NCI-H510A (cell line): ENCODE measurements at places on chromosomes 3 and 15.

- no peak for DNase-seq
Observed at GRCh38 chr3:161031134-161031533, 74.0 kb downstream of the B3GALNT1 start.

DNA sequence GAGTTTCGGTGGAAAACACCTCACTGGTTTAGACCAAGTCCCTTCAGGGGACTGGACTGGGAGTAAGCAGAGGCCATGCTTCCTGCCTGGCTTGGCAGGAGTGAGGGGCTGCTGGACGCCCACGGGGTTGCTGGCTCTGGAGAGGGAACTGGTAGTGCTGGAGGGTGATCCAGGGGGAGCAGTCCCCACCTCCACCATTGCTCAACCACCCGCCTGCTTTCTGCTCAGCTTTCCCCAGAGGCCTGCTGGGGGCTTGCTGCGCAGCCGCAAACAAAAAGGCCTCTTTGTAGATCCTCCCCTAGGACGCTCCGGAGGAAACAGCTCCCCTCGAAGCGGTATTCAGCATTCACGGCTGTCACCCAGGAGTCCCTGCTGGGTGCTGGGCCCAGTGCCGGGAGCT lies 33.5 kb downstream of the EBLN2 start:
- no peak for DNase-seq

DNA sequence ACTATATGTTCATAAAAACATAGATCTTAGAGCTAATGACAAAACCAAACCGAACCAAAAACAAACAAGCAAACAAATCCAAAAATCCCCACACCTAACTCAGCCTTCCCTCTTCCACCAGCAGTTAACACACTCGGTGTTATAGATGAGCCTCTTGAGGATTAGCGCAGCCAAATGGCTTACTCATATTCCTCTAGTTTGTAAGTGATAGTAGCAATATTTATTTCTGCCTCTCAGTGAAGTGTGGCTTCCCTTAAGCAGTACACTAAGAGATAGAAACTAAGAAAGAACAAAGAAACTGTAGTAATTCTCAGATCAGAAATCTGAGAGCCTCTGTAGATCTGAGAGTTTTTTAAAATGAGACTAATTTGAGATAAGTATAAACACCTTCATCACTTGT lies 2.4 kb upstream of the NCEH1 start:
- no peak for DNase-seq

DNA sequence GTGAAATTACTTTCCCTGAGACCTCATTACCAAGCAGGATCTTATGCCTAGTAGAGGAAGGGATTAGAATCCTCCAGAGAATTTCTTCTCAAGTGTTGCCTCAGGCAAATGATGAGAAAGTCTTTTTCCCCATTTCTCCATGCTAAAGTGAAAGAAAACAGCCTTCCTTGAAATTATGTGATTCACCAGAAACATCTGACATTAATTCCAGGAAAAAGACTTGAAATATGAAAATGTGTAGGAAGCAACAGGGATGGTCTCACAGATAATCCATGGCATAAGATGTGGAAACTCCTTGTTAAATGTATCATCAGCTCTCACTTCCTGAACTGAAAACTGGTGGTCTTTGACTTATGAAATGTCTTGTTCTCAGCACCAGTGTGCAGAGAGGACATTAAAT lies 17.9 kb upstream of the ABI3BP start:
- DNase-seq, result no peak

GRCh38 chr3:51271172-51271571 lies 113.9 kb upstream of the MANF start:
- no peak for DNase-seq

GRCh38 chr3:89303701-89304100 lies 196.3 kb downstream of the EPHA3 start:
- DNase-seq, result no peak

- peak; percentile 13 for DNase-seq
Observed at GRCh38 chr3:54146506-54147239, 24.3 kb downstream of the CACNA2D3 start.

GRCh38 chr3:112560721-112561483 lies 860 bp downstream of the ATG3 start:
- peak; percentile 26 for DNase-seq

DNA sequence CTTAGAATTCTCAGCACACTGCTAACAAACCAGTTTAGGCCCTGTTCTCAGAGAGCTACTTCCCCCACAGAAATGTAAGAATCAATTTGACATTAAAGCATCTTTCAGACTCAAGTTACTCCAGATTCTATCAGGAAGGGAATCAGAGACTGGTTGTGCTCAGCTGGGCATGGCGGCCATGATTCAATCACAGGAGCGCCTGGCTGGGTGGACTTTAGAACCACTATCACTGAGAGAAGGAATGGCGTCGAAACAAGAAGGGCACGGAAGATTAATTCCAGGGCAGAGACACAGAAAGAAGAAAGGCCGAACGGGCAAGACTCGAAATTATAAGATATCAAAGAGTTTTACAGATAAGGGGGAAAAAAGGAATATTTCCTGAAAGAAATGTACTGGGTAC lies 6.2 kb downstream of the TNIK start:
- DNase-seq, result no peak

DNA sequence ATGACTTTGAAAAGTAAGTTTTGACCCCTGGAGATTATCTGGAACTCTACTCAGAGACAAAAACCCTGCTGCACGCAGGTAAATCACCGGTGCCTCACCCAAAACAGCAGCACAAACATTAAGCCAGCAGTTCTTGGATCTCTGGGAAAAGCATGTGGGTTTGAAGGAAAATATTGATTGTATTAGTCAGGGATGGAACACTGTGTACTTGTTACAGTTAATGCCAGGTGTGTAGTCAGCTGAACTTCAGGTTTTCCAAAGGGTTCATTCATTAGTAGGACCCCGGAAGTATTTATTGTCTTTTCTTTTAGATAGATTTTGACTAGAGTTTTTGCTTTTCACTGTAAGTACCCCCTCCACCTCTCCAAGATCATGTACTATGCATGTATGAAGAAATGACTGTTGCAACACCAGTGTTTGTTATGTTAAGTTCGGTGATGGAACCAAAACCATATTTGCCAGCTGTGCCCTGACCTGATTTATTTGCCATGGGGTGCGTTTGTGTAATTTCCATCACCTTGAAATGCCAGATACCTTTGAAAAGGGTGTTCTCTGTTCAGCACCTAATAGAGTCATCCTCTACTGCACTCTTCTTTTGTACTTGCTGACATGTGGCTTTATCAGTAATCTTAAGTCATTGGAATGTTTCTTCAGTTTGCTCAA lies 14.5 kb downstream of the ARHGEF26 start:
- no peak for DNase-seq

DNA sequence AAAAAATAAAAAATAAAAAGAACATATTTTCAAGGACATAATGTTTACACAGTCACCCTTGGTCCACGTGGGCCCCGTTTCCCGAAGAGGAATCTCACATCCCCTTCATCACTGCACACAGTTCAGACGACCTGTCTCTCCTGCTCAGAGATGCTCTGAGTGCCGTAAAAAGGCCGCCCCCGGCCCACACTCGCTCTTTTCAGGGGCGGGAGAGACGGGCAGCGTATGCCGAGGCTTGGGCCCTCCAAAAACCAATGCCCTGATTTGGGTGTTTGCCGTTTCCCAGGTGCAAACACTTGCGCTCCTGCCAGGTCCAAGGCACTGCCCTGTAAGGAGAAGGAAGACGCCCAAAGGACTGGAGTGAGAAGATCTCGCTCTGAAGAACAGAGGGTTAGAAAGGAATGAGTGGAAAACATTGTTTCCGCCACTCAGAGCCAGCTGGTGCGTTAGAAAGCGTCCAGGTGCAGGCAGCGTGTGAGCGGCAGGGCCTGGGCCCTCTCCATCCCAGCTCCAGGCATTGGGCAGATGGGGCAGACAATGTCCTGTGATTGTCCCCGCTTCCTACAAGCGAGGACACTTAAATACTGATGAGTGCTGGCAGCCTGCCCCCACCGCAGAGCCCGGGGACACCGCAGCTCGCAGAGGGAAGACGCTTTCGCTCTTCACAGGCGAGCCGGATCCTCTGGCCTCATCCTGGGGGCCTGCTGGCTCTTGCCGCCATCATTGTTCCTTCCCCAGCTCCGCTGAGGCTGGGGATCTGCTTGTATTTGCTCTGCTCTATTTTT lies 53.2 kb downstream of the NIPA2 start:
- no peak for DNase-seq

DNA sequence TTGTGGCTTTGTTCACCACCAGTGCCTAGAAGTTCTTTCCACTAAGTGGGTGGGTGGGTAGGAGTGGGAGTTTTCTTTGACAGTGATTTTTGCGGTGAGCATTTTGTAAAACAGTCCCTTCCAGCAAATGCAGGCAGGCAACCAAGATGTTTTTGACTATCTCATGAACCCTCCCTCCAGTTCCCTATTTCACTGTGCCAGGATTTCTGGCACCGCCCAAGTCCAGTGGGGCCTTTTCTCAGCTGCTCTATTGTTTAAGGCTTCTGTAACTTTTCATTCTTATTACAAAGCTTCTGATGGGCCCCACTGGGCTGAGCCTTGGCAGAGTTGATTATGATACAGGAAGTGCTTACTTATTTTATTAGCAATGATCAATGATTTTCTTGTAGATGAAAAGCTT lies 236.0 kb downstream of the EDEM1 start:
- no peak for DNase-seq

DNA sequence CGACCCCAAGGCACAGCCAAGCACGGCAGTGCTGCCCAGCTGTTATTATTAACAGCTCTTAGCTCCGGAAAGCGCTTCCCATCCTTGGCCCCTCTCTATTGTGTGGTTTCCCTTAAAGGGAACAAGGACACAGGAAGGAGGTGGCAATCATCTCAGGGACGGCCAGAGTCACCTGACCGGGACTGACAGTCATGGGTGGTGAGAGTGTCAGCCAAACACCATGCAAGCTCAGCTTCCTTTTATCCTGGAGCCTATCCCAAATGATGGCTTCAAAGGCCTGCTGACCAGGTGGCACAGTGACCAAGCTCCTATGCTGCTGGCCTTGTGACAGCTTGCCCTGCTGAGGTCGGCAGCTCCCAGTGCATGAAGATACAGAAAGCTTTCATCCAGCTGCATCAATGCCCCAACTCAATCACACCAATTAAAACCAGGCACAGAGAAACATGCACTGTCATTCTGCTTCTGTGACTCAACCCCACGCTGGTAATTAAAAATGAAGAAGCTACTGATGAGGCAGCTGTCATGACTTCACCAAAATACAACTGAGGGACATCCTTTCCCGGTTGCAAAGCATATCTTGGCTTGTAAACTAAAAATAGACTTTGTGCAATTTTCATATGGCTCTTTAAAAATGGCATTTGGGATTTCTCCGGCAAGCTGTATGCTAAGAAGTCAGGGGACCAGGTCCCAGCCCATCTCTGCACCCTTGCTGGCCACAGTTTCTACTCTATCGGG lies 34.0 kb downstream of the PCSK6 start:
- DNase-seq, result no peak

- DNase-seq, result no peak
Observed at GRCh38 chr3:70815817-70816216, 503.4 kb upstream of the MDFIC2 start.

DNA sequence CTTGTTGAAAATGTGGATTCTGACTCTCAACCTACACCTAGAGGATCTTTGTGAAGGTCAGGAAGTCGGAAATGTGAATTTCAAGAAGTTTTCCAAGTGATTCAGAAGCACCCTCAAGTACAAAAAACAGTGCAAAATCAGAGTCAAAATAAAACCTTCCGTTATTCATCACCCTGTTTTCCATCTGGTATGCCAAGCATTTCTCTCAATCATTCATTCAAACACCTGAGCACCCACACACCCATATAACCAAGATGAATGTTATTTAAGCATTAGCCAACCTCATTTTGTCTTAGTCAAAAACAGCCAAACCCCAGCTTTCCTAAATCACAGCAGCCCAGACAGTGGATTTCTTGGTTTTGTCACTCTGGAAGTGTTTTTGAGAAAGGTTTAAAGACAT lies 91.1 kb downstream of the OSBPL10 start:
- DNase-seq, result no peak

GRCh38 chr15:44715142-44715796 lies 4.0 kb downstream of the B2M start:
- DNase-seq, result no peak

GRCh38 chr3:178001670-178002101 lies 534.5 kb upstream of the KCNMB2 start:
- no peak for DNase-seq

- no peak for DNase-seq
Observed at GRCh38 chr3:27095553-27096222, 273.5 kb downstream of the NEK10 start.

DNA sequence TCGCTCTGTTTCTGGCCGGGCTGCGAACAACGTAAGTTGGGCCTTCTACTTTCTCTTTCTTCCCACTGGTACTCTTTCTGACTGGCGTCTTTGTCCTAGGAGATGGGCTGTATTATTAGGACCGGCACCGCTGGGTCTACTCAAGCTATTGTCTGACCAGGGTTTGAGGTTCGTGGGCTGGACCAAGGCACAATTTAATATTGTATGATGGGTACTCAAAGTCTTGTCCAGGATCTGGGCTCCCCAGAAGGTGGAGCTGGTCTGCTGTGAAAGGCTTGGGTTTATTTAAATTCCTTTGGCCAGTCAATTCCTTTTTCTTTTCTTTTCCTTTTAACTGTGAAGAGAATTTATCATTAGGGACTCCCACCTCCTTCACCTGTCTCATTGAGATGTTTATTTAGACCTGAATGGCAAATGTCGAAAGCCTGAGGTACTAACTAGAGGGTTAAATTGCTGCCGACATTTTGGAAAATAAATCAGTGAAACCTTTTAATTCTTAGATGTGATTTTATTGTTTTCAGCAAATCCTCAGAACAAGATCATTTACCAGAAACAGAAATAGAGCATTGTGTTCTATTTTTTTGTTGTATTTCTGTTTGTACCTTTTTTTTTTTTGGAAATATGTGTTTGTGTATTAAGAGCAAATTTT lies 410 bp downstream of the LRRC49 start:
- no peak for DNase-seq

GRCh38 chr3:69092030-69092516 lies 7.3 kb downstream of the ARL6IP5 start:
- no peak for DNase-seq

- DNase-seq, result peak; percentile 63
Observed at GRCh38 chr3:42823351-42823750, 14.1 kb downstream of the ACKR2 start.

DNA sequence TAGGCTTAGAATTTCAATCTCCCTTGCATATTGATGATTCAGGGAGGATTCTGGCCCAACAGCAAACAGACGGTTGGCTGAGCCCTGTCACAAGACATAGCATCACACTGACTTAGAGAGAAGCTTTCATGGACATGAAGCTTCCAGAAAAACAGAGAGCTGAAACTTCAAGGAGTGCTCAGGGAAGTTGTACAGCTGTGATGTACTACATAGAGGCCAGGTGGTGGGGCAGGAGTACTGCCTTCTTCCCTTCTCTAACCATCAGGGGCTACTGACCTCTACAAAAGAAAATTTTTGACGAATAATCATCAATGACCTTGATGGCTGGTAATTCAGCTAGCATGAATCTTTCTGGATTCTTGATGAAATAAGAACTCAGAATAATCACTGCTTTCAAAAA lies 378.5 kb downstream of the ERC2 start:
- DNase-seq, result no peak

DNA sequence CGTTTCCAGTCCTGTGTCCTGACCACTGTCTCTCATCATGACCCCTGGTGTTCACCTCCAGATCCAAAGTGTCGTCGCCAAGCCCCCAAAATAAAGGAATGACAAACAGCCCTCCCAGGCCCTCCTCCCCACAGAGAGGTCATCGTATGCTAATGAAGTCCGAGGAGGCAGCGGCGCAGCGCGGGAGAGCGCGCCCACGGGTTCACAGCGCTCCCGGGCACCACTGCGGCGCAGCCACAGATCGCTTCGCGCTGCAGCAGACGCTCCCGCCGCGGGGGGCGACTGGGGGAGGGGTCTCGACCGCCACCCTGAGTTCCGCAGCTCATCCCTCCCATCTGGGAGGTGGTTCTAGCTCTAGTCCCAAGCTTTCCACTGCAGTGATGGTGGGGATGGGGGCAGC lies 1.3 kb downstream of the DGKG start:
- DNase-seq, result no peak

GRCh38 chr3:21377071-21377769 lies 373.8 kb downstream of the ZNF385D start:
- DNase-seq, result no peak
